Activated T-helper 2 cell treated with anti-CD3 and anti-CD28 coated beads, Interferon-gamma antibody, Interleukin-2, Interleukin-4, amounts not matched to agents 10 μg/mL and 5 μg/mL and 100 μg/mL, durations not matched to agents 14 hours and 24 hours and 36 hours (primary cell): ENCODE measurements at places on chromosomes 6 and 20. TPM values are rescaled to one million over a fixed set of nuclear protein-coding genes. Genes with fewer than 3 reads are reported as not detected.

DNA sequence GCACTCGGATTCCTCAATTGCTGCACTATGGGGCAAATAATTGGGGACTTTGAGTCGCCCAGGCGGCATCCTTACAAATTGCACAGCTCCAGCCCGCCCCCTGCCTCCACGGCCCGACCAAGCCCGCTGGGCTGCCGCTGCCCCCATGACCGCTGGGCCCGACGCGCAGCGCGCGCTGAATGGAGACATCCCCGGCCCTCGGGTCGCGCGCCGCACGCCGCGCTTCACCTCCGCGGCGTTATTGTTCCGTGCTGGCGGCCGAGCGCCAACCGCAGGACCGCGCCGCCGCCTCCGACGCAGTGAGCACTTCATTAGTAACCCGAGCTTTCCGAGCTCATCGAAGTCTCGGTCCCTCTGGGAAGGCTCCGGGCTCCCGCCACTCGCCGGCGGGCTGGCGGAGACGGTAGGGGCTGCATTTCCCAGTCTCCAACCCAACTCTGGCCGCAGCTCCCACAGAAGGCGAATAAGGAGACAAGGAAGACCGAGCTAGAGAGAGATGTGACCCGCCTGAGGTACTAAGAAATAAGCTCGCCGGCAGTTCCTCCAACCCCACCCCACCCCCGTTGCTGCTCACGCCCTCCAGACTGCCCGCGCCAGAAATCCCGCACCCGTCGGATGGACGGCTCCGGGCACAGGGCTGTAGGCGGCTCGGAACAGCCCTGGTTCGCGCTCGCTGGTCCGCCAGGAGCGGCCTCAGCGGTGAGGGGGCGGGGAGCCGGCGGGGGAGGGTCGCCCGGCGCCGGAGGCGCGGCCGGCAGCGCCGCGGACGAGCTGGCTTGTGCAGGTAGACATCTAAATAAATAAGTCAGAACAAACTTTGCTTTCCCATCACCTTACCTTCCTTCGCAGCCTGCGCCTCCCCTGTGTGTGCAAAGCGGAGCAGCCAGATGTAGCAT is 703 bp downstream of the EPHA7 start:
- DNase-seq: no peak
- H3K36me3 ChIP-seq: no peaks in the 10 kb centered on the region
- no peak overlapping the region for H3K27ac ChIP-seq
- peaks cover 59% of the 10 kb centered on the region for H3K27me3 ChIP-seq

PRDM1 gene
- total RNA-seq: 49.1 and 52.3 TPM in 2 replicates

RAET1L gene
- not detected in 2 replicates for total RNA-seq

CAPN11 gene
- total RNA-seq: 0.09 and 0.30 TPM in 2 replicates

GRCh38 chr6:156337801-156338200 is 439.4 kb upstream of the ARID1B start:
- no peak for DNase-seq
- H3K4me1 ChIP-seq: no peaks in the 10 kb centered on the region
- H3K27ac ChIP-seq: no peak overlapping the region
- no peaks in the 10 kb centered on the region for H3K36me3 ChIP-seq
- no peaks in the 10 kb centered on the region for H3K27me3 ChIP-seq
- no peak overlapping the region for H3K4me3 ChIP-seq

- no peak overlapping the region for H3K27ac ChIP-seq
- no peaks in the 10 kb centered on the region for H3K4me1 ChIP-seq
- H3K36me3 ChIP-seq: no peaks in the 10 kb centered on the region
- no peak overlapping the region for H3K4me3 ChIP-seq
Observed at GRCh38 chr6:92124200-92124651, 1295.1 kb downstream of the EPHA7 start.

- H3K4me1 ChIP-seq: peaks cover 11% of the 10 kb centered on the region
- peak; percentile 12 for DNase-seq
- H3K4me3 ChIP-seq: no peak overlapping the region
- H3K27ac ChIP-seq: peak overlapping the region; percentile 58
Observed at GRCh38 chr6:40962241-40962640, 76.8 kb downstream of the UNC5CL start.

GRCh38 chr6:91376686-91377085 is 789.8 kb upstream of the MAP3K7 start:
- H3K27me3 ChIP-seq: no peaks in the 10 kb centered on the region
- DNase-seq: no peak
- H3K4me1 ChIP-seq: no peaks in the 10 kb centered on the region
- H3K36me3 ChIP-seq: no peaks in the 10 kb centered on the region

KCNK16 gene
- total RNA-seq: not detected in 2 replicates

GRCh38 chr6:124974771-124975377 is 12.6 kb downstream of the RNF217 start:
- DNase-seq: no peak
- no peak overlapping the region for H3K27ac ChIP-seq
- no peaks in the 10 kb centered on the region for H3K4me1 ChIP-seq
- no peak overlapping the region for H3K4me3 ChIP-seq
- peaks cover 5% of the 10 kb centered on the region for H3K27me3 ChIP-seq

GRCh38 chr6:17938901-17939300 is 48.5 kb downstream of the KIF13A start:
- H3K4me1 ChIP-seq: no peaks in the 10 kb centered on the region
- no peak overlapping the region for H3K4me3 ChIP-seq
- no peak overlapping the region for H3K27ac ChIP-seq
- peaks cover 6% of the 10 kb centered on the region for H3K27me3 ChIP-seq
